SK-N-SH (cell line): ENCODE measurements at places on chromosomes 2 and 18. TPM values are rescaled to one million over a fixed set of nuclear protein-coding genes. Genes with fewer than 3 reads are reported as not detected.

TLX2 gene
- 24.5 and 25.6 TPM in 2 replicates for polyA plus RNA-seq

HEATR5B gene
- 10.8 and 17.5 TPM in 2 replicates for polyA plus RNA-seq

- no peaks in the 10 kb centered on the region; the same call in 1 of the 2 replicates for H3K27me3 ChIP-seq
- no peak overlapping the region for H3K27ac ChIP-seq
- H3K36me3 ChIP-seq = no peaks in the 10 kb centered on the region
These were observed 174.0 kb upstream of the SLC8A1 start for GRCh38 chr2:40625849-40626248.

DNA sequence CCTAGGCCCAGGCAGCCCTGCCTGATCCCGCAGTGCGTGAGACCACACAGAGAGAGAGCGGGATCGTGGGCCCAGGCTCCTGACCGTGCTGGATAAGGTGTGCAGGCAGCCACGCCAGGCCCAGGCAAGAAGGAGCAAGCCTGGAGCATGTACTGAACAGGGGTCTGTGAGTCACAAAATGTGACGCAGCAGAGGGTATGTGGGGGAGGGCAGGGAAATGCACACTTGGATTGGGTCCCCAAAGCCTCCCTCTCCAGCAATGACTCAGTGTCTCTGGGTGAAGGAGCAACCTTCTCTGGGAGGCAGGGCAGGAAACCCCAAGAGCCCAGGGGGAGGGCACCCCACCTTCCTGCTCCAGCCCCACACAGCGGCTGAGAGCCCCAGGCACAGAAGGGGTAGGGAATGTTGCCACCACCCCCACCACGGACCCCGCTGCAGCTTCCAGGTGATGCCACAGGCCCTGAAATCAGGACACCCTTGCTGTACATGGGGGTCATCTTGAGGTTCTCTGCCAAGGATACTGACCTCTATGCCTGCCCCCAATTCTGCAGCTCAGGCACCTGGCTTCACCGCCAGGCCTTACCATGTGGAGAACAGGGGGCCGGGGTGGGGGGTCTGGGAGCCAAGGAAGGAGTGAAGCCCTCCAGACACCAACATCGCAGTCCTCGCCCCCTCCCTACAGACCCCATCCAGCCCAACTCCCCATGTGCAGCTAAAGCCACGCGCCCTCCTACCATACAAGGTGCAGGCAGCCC lies 1.3 kb upstream of the GPC1 start:
- H3K4me1 ChIP-seq = peaks cover 14% of the 10 kb centered on the region; the same call in 1 of the 2 replicates
- no peak for DNase-seq
- no peak overlapping the region for H3K27ac ChIP-seq
- H3K4me3 ChIP-seq = peak overlapping the region; percentile 92

GRCh38 chr2:10449838-10450691 lies 1.9 kb upstream of the ODC1 start:
- H3K27ac ChIP-seq = no peak overlapping the region
- peaks cover 40% of the 10 kb centered on the region for H3K4me1 ChIP-seq
- DNase-seq = peak; percentile 23
- H3K36me3 ChIP-seq = peaks cover 3% of the 10 kb centered on the region

GRCh38 chr2:64327510-64328414 lies 126.2 kb upstream of the LGALSL start:
- H3K27ac ChIP-seq = no peak overlapping the region
- peak; percentile 65 for DNase-seq
- no peak overlapping the region for H3K4me3 ChIP-seq
- peaks cover 2% of the 10 kb centered on the region; the same call in 1 of the 2 replicates for H3K4me1 ChIP-seq

DNA sequence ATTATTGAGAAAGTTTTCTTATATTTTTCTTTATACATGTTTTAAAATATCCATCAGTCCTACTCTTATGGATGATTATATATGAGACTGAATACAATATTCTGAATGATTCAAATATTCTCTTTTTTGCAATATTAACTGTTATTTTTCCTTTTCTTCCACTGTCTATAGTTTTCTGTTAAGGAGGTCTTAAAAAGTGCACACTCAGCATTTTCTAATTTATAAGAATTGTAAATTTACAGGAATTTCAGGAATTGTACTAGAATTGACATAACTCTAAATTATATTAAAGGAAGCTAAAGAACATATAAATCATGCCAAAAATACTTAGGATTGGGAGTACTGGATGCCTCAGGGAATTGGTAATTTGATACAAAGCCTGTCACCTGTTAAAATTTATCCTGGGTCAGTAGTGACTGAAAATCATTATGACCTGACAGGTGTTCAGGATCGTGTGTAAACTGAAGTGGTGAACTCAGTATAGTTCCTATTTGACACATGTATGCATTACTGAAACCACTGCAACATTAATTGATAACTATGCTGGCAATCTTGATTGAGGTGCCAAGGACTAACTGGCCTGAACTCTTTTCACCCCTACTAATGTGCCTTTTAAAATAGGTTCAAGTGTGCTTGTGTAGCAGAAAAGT lies 30.4 kb downstream of the MSTN start:
- no peak overlapping the region for H3K27ac ChIP-seq
- H3K36me3 ChIP-seq = no peaks in the 10 kb centered on the region
- DNase-seq = no peak
- H3K4me3 ChIP-seq = no peak overlapping the region

DNA sequence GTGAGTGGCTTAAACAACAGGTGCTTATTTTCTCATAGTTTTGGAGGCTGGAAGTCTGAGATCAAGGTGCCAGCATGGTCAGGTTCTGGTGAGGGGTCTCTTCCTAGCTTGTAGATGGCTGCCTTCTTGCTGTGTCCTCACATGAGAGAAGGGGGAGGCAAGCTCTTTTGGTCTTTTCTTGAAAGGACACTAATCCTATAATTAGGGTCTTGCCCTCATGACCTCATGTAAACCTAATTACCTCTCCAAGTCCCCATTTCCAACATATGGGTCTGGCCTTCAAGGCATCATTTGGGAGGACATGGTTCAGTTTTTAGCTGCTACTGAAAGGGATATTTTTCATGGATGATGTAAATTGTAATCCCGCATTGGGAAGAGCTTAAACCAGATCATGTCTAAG lies 18.0 kb downstream of the RBM44 start:
- DNase-seq = no peak
- H3K27ac ChIP-seq = no peak overlapping the region
- H3K4me1 ChIP-seq = peaks cover 10% of the 10 kb centered on the region; the same call in 1 of the 2 replicates
- H3K36me3 ChIP-seq = no peaks in the 10 kb centered on the region

DNA sequence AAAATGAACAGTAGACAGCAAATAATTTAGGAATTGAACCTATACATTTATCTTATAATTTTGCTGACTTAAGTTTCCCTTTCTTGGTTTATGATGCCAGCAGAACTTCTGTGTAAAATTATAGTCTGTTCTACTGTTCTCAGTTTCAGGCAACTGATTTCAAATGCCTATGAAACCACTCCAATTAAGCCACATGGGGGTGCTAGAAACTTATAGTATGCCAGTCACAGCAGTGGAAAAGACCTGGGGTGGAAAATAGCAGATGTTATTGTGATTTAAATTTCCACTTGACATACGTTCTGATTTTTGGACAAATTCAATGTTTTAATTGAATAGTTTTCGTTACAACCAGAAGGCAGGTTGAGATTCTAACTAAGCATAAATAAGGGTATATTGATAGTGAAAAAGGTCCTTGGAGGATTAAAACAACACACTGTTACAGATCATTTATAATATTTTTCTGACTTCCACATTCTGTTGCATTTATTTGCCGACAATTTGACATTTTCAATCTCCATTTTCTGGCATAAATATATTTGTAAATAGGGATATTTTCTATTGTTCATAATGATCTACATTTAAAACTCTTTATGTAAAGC lies 61.4 kb downstream of the CPS1 start:
- H3K4me1 ChIP-seq = no peaks in the 10 kb centered on the region
- no peak overlapping the region for H3K27ac ChIP-seq
- H3K27me3 ChIP-seq = no peaks in the 10 kb centered on the region
- DNase-seq = peak; percentile 55

DNA sequence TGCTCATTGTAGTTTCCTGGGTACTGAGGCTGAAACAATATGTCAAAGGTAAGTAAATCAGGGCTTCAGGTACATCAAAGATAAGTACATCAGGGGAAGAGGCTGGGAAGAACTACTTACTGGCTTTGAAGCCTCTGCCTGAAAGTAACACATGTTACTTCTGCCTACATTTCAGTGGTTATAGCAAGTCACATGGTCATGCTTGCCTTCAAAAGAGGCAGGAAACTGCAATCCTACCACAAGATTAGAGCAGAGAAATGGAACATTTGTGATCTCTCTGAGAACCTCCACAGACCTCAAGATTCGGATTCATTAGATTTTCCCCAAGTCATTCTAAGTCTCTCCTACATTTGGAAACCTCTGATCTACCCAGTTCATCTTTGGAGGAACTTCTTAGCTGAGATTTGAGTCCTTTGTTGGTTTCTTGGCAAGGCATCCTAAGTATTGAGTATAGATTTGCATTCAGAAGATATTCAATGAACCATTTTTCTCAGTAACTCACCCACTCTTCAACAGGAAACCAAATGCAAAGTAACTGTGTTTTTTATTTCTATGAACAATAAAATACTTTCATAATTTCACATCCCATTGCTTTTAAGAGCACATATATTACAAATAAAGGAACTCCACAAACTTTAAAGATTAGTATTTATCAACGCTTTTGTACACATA lies 48.5 kb upstream of the CCDC195 start:
- no peaks in the 10 kb centered on the region for H3K27me3 ChIP-seq
- no peak overlapping the region for H3K27ac ChIP-seq
- H3K4me1 ChIP-seq = no peaks in the 10 kb centered on the region
- no peak for DNase-seq
- no peak overlapping the region for H3K4me3 ChIP-seq

DNA sequence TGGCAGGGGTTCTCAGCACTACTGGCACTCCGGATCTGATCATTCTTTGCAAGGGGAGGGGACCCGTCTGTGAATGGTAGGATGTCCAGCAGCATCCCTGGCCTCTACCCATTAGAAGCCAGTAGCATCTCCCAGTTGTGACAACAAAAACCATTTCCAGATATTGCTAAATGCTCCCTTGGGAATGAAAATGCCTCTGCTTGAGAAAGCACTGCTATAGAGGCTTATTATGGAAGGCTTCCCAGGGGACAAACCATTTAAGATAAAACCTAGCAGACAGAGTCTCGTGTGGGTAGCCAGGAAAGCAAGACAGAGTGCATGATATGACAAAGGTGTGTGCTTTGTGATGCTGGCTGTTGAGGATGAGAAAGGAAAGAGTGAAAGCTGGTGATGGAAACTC lies 273.7 kb downstream of the TMX3 start:
- H3K4me3 ChIP-seq = no peak overlapping the region
- no peaks in the 10 kb centered on the region for H3K27me3 ChIP-seq
- H3K4me1 ChIP-seq = peaks cover 20% of the 10 kb centered on the region; the same call in 1 of the 2 replicates
- no peak overlapping the region for H3K27ac ChIP-seq
- no peaks in the 10 kb centered on the region for H3K36me3 ChIP-seq
- no peak for DNase-seq

- peaks cover 16% of the 10 kb centered on the region; the same call in 1 of the 2 replicates for H3K36me3 ChIP-seq
- H3K27ac ChIP-seq = no peak overlapping the region
- H3K4me1 ChIP-seq = no peaks in the 10 kb centered on the region
These were observed 41.7 kb downstream of the ARL5A start for GRCh38 chr2:151786483-151786882.
